ENCODE measurements at places on chromosomes 1 and 21. TPM values are rescaled to one million over a fixed set of nuclear protein-coding genes. Genes with fewer than 3 reads are reported as not detected.
A peak's percentile ranks its signal among the peaks of the same experiment; 100 is the strongest.

- DNase-seq: no peak
These were observed 8.9 kb downstream of the ADGRB2 start for GRCh38 chr1:31755197-31755611.

- DNase-seq: peak; percentile 10
These were observed 4.9 kb downstream of the TRIM46 start for GRCh38 chr1:155178441-155179111.

GRCh38 chr1:13759072-13759471, 59.1 kb downstream of the PRDM2 start:
- DNase-seq: no peak

GRCh38 chr1:67463298-67463955, 33.2 kb upstream of the SERBP1 start:
- no peak for DNase-seq

DNA sequence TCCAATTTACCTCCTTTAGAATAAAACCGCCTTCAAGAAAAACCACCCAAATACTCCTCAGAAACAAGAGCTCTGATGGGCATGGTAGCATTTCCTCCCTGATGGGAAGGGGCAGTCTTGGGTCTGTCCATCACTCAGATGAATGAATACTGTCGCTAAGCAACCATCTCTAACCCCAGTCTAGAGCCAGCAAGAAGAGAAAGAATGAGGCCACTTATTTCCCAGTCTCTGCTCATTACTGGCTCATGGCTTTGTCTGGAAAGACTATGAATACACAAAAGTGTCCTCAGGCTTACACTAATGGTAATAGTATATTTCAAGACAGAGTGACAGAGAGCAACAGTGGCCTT, 51.0 kb upstream of the F3 start:
- no peak for DNase-seq

DNA sequence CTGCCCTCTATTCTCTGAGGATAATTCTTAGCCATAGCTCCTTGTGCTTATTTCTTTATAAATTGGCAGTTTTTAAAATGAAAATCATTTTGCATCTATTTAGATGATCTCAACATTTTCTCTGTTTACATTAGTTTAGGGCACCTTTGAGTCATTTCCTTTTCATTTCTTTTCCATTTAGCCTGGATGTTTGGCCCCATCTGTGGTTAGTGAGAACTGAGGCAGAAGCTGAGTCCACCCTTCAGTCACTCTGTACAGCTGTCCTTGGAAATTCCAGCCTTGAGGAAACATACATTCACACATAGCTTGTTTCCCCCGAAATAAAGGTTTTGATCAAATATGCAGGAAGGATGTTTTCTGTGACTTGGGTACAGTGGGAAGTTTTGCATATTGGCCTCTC, 123.7 kb downstream of the NTNG1 start:
- DNase-seq: no peak

DNA sequence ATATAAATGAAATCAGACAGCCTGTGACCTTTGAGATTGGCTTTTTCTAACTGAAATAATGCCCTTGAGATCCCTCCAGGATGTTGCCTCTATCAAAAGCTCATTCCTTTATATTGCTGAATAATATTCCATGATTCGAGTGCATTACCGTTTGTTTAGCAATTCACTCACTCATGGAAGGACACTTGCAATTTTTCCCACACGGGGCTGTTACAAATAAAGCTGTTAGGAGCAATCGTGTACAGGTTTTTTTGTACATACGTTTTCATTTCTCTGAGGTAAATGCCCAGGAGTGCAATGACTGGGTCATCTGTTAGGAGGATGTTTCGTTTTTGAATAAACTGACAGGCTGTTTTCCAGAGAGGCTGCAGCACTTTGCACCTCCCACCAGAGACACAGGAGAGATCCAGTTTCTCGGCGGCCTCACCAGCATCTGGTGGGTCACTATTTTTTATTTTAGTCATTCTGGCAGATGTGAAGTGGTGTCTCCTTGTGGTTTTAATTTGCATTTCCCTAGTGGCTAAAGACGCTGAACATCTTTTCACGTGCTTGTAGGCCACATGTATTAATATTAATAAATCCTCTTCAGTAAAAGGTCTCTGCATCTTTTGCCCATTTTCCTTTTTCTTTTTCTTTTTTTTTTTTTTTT, 11.0 kb downstream of the PRDM15 start:
- no peak for DNase-seq

DNA sequence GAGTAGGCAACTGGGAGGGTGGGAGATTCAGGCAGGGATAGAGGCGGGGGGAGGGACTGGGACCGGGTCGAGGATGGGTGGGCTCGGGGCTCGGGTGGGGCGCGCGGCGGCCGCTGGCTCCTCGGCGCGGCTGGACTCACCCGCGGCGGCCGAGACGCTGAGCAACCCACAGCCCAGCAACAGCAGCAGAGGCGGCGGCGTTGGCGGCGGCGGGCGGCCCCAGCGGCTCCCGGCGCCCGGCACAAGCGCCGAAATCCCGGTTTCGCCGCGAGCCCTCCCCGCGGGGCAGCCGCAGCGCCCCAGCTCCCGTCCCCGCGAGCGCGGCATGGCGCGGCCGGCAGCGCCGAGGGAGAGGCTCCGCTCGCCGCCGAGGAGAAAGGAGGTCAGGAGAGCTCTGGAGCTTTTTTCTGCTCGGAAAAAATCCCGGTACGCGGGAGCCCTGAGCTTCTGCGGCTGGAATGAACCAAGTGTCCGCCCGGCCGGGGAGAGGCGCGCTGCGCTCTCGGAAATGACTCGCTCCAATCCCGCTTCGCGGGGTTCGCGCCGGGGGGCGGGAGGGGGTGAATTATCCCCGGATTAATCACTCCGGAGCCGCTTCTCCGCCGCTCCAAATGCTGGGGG, at the start of gene CSMD2:
Gene CSMD2 (minus strand): TSS at position 460 of the 621 bp plus-strand sequence. CDS start 133 bp downstream, at position 327.
- DNase-seq: peak; percentile 77

- no peak for DNase-seq
These were observed 81.6 kb downstream of the CD58 start for GRCh38 chr1:116489231-116489697.

DNA sequence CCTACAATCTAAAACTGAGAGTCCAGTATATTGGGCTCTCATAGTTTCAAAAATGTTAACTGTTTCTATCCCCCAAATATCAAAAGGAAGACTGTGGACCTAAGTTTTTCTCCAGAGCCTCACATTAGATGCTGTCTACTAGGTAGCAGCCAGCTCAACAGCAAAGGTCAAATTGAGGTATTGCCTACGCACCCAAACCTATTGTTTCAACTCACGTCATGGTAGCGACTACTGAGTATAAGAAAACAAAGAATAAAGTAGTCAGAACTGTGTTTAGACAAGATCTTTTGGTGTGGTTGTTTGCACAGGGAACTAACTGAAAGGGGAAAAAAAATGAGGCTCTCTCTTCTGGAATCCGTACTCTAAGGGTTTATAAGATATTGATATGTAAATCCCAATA, 173.2 kb downstream of the LBR start:
- no peak for DNase-seq

The F3 gene
- 0.93 TPM for total RNA-seq

The ASB17 gene
- total RNA-seq: not detected

The LIN28A gene
- 97.3 TPM for total RNA-seq

The BGLAP gene
- total RNA-seq: not detected

The COL11A1 gene
- 0.76 TPM for total RNA-seq

The NPL gene
- 2.3 TPM for total RNA-seq
